Colonic mucosa (tissue), 4 donors: ENCODE measurements at places on chromosomes 1 and 21. TPM values are rescaled to one million over a fixed set of nuclear protein-coding genes. Genes with fewer than 3 reads are reported as not detected.

Gene DENND2C
- total RNA-seq = 1.3 TPM

DNA sequence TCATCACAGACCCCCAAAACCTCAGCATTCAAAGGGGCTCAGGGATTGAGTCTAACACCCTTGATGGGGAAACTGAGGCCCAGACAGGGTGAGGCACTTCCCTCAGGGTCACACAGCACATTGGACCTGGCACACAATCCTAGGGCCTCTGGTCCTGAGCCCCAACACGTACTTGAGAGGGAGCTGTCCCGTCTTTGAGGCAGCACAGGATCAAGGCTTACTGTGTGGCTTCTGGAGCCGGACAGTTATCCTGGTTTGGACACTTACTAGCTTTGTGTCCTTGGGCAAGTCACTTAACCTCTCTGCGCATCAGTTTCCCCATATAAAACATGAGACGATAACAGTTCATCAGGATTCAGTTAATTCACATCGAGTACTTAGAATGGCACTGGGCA is 26.5 kb downstream of the RUNX3 start:
- no peaks in the 10 kb centered on the region for H3K4me1 ChIP-seq
- no peaks in the 10 kb centered on the region for H3K36me3 ChIP-seq
- H3K27me3 ChIP-seq = no peaks in the 10 kb centered on the region
- no peak overlapping the region for H3K27ac ChIP-seq
- DNase-seq = no peak

DNA sequence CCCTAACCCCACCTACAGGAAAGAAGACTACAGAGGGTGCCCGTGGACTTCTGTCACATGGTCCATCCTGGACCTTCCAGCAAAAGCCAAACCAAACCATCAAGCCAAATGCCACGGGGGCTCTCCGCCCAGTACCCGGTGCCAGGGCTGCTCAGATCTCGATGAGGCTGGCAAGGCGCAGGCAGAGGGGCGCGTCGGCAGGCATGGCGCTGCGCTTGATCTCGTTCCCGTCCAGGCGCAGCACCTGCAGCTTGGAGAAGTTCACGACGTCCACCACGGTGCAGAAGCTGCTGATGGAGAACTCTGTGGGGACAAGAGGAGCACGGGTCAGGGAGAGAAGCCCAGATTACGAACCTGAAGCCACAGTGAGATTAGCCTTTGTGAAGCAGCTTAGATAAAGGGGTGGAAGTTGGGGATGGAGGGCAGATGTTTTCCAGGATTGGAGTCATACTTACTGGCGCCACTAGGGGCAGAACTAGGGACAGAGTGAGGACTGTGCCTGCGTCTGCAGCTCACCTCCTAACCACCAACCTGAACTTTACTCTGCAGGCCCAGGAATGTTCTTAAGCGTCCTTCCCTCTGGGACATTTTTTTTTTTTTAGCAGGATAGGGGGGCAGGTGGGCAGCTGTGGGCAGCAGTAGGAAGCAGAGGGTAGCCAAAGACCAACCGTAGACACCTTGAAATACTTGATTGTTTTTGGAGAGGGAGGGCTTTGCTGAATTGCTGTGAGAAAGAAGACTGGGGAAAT is 8.6 kb downstream of the FMOD start:
- H3K36me3 ChIP-seq = no peaks in the 10 kb centered on the region
- H3K4me3 ChIP-seq = no peak overlapping the region
- no peaks in the 10 kb centered on the region for H3K4me1 ChIP-seq

- H3K36me3 ChIP-seq = no peaks in the 10 kb centered on the region
- H3K27ac ChIP-seq = no peak overlapping the region
- H3K27me3 ChIP-seq = peaks cover 92% of the 10 kb centered on the region
- no peak overlapping the region for H3K4me3 ChIP-seq
Observed at GRCh38 chr21:33026878-33027400, 1.2 kb downstream of the OLIG2 start.

Gene MPZ
- total RNA-seq = 3.1 TPM

Gene PRSS38
- not detected for total RNA-seq

DNA sequence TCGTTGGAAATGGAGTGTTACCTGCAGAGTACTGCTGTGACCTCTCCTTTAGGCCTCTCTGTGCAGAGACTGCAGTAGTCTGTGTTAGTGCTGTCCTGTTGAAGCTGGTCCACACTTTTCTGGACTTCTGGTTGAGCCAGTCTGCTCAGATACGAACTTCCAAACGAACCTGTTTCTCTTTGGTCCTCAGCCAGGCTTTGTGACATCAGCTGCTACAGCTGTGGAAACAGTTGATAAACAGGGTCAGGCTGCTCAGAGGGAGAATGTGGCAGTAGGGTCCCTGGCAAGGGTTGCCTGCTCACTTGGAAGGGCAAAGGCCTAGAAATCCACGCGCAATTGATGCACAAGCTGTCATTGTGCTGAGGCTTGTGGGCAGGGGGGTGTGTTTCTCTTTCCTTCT is 98.8 kb downstream of the NOS1AP start:
- no peak overlapping the region for H3K4me3 ChIP-seq
- H3K27me3 ChIP-seq = no peaks in the 10 kb centered on the region
- no peaks in the 10 kb centered on the region for H3K4me1 ChIP-seq
- peak; percentile 29 for DNase-seq

Gene HSPA6
- 3.6 TPM for total RNA-seq

Gene AMY1B
- not detected for total RNA-seq

Gene C1QB
- total RNA-seq = 72.5 TPM

- peak overlapping the region; percentile 57 for H3K27ac ChIP-seq
- no peaks in the 10 kb centered on the region for H3K4me1 ChIP-seq
- H3K36me3 ChIP-seq = no peaks in the 10 kb centered on the region
- H3K27me3 ChIP-seq = no peaks in the 10 kb centered on the region
- peak; percentile 75 for DNase-seq
- H3K4me3 ChIP-seq = no peak overlapping the region
Observed at GRCh38 chr1:116853680-116854402, 55.9 kb upstream of the PTGFRN start.

- H3K27me3 ChIP-seq = no peaks in the 10 kb centered on the region
- H3K4me3 ChIP-seq = no peak overlapping the region
- no peak overlapping the region for H3K27ac ChIP-seq
- peak; percentile 5 for DNase-seq
- H3K36me3 ChIP-seq = no peaks in the 10 kb centered on the region
Observed at GRCh38 chr1:36880155-36881067, 153.9 kb downstream of the GRIK3 start.

DNA sequence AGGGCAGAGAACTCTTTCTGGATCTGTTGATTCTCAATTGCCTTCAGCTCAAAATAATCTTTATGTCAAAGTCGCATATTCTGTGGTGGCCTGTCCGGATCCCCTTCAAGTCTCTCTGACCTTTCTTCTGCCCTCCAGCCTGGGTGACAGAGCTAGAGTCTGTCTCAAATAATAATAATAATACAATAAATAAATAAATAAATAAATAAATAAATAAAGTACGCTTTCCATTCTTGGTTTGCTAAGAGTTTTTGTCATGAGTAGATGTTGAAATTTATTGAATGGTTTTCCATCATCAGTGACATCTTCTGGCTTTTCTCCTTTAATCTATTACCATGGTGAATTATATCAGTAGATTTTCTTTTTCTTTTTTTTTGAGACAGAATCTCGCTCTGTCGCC is 30.7 kb downstream of the ERRFI1 start:
- H3K27me3 ChIP-seq = no peaks in the 10 kb centered on the region
- H3K27ac ChIP-seq = no peak overlapping the region

DNA sequence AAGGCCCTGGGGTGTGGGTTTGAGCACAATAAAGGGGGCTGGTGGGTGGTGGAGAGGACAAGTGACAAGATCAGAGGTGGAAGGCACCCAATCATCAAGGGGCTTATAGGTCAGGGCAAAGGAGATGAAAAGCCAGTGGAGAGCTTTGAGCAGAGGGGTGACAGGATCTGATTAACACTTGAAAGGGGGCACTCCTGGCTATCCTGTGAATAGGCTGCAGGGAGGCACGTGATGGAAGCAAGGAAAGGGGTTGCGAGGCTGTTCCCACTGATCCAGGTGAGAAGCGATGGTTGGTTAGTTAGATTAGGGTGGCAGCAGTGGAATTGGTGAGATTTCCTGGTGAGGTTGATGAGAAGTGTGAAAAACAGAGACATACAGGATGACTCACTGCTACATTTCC is 80.6 kb downstream of the WLS start:
- no peaks in the 10 kb centered on the region for H3K36me3 ChIP-seq
- no peak overlapping the region for H3K4me3 ChIP-seq
- no peak for DNase-seq
- H3K27me3 ChIP-seq = no peaks in the 10 kb centered on the region
- no peak overlapping the region for H3K27ac ChIP-seq

DNA sequence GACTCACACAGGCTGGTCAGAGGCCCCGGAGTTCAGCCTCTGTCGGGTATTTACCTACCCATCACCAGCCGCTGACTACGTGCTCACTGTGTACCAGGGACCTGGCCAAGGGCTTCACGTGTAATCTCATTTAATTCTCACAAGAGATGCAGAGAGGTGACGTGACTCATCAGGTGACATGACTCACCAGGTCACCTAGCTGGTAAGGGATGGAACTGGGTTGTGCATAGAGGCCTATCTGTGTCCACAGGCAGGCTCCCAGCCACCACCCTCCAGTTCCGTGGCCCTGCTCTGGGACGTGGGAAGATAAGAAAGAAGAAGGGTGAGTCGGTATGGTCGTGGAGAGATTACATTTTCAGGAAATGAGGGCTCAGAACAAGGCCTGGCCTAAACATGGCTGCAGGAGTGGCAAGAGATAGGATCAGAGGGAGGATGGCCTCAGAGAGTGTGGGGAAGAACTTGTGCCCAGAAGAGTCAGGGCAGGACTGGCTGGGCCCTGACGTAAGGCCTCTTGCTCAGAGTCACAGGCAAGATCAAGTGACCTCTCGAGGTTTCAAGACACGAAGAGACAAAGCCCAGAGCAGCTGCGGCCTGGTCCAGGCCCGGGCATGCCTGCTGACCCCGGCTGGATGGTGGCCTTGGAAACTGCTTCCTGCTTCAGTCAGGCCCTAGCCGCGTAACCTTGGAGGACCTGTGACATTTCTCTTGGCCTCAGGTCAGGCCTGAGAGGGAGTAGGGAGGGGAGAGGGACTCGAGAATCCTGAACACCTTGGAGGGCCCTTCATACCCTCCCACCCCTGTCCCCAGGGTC is 52.7 kb upstream of the WASF2 start:
- no peaks in the 10 kb centered on the region for H3K36me3 ChIP-seq
- H3K27me3 ChIP-seq = no peaks in the 10 kb centered on the region
- peak overlapping the region; percentile 46 for H3K27ac ChIP-seq
- no peak overlapping the region for H3K4me3 ChIP-seq

DNA sequence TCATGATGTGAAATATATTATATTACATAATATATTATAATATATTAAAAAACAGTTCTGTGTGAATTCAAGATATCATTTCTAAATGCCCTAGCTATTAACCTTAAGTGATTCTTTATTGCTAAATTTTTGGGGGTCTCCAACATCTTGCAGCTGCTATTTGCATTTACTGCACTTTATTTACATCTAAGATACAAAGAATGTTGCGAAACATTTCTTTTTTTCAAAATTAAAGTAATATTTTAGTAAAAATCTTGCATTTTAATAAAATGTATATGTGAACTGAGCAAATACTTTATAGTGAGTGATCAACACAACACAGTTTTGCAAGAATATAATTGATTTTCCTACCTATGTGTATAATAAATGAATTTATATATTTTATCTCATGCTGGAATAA is 181.1 kb downstream of the LRRC40 start:
- no peak overlapping the region for H3K4me3 ChIP-seq
- H3K4me1 ChIP-seq = no peaks in the 10 kb centered on the region
- DNase-seq = no peak
- H3K36me3 ChIP-seq = no peaks in the 10 kb centered on the region
- no peak overlapping the region for H3K27ac ChIP-seq

DNA sequence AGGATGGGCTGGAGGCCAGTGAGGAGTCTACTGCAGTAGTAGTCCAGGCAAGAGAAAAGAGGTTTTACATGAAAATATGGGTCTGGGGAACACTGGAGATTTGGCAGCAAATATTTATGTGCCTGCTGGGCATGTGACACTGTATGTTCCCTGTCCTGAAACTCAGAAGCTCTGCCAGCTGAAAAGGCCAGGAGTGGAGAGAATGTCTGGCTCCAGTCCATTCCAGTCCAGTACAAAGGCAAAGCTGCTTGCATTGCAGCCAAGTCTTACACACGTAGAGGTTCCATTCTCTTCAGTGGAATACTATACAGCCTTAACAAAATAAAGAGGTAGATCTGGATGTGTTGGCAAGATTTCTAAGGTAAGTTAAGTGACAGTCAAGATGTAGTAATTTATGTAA is 7.5 kb upstream of the YBX1 start:
- no peak overlapping the region for H3K4me3 ChIP-seq
- no peak overlapping the region for H3K27ac ChIP-seq
- H3K36me3 ChIP-seq = no peaks in the 10 kb centered on the region
- H3K27me3 ChIP-seq = no peaks in the 10 kb centered on the region

DNA sequence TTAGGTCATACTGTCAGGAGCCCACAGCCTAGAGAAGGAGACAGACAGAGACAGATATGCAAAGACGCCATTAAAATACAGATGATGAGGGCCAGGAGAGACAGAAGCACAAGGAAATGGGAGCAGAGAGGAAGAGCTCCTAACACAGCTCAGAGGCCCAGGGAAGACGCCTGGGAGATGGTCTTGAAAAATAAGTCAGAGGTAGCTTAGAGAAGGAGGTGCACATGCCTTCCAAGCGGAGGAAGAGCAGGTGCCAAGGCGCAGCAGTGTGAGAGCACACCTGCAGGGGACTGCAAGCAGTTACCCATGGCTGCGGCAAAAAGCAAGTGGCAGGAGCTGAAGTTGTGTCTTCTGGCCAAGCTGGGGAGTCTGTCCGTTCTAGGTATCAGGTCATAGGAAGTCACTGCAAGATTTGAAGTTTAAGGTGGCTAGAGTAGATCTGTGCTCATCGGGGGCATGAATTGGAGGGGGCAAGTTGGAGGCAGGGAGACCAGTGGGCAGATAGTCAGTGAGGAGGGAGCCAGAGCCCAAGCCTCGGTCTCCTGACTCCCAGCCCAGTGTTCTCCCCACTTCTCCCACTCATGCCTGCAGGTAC is 1.3 kb upstream of the TRABD2B start:
- H3K27me3 ChIP-seq = peaks cover 9% of the 10 kb centered on the region
- H3K4me3 ChIP-seq = no peak overlapping the region
- no peak for DNase-seq
- H3K27ac ChIP-seq = no peak overlapping the region
- H3K4me1 ChIP-seq = no peaks in the 10 kb centered on the region

DNA sequence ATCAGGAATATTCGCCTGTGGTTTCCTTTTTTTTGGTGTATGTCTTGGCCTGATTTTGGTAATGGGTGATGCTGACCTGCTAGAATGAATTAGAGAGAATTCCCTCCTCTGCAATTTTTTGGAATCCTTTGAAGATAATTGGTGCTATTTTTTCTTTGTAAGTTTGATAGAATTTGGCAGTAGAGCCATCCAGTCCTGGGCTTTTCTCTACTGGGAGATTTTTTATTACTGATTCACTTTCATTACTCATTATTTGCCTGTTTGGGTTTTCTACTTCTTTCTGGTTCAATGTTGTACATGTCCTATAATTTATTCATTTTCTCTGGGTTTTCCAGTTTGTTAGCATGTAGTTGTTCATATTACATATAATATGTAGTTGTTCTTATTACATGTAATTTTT is 48.7 kb downstream of the NTMT2 start:
- no peak overlapping the region for H3K27ac ChIP-seq
- DNase-seq = no peak
- no peak overlapping the region for H3K4me3 ChIP-seq
- H3K36me3 ChIP-seq = no peaks in the 10 kb centered on the region

Gene TTC34
- 0.27 TPM for total RNA-seq

GRCh38 chr21:33111577-33111976 is 41.6 kb downstream of the OLIG1 start:
- DNase-seq = no peak
- H3K4me3 ChIP-seq = no peak overlapping the region
- peaks cover 15% of the 10 kb centered on the region for H3K27me3 ChIP-seq
- no peaks in the 10 kb centered on the region for H3K36me3 ChIP-seq
- H3K27ac ChIP-seq = no peak overlapping the region

Gene RSPO1
- 0.27 TPM for total RNA-seq
